ENCODE measurements at places on chromosomes 2 and 18.

GRCh38 chr2:136207030-136207623 is 89.2 kb upstream of the CXCR4 start:
- peak; percentile 18 for DNase-seq

DNA sequence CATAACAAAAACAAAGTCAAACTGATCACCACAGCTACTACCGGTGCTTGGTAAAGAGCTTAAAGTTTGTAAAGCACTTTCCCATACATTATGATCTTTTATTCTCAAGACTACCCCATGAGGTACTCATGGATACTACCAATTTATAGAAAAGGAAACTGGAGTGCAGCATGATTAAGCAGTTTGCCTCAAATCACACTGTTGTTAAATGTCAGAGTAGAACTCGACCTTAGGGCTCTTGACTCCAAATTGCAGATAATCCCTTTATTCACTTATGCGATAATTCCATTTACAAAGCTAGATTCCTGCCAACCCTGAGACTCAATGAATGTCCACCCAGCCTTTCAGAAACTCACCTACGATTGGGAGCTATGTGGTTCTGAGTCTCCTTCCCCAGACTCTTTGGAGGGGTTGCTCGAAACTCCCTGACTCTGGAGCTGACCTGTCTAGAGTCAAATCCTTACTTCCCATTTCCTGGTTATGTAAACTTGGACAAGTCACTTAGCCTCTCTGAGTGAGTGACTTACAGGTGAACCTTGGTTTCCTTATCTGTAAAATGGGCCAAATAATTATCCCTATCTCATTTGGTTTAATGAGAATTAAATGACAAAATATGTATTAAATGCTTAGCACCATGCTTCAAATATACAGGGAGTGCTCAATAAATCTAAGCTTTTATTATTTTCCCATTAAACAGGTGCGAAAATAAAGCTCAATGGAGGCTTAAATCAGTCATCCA is 47.4 kb downstream of the PSD4 start:
- DNase-seq, result no peak

GRCh38 chr18:4842751-4843150 is 354.3 kb downstream of the AKAIN1 start:
- DNase-seq, result no peak

GRCh38 chr2:148167241-148167766 is 146.4 kb downstream of the MBD5 start:
- no peak for DNase-seq

DNA sequence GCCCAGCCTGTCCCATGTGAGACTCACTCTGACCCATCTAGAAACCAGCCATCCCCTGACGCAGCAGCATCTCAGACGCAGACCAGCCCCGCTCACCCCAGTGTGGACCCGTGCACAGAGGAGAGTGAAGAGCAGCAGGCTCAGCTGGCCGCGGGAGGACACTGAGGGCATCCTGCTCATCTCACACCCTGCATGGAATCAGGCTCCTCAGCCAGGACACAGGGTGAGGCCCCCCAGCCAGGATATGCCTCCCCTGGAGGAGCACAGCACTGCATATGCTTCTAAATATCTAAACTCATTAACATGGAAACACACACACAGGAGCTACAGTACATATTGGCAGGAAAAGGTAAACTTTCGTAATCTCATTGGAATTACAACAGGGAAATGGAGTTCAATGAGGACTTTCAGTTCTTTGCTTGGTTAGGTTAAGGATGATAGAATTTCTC is 34.4 kb downstream of the NEMP2 start:
- no peak for DNase-seq

DNA sequence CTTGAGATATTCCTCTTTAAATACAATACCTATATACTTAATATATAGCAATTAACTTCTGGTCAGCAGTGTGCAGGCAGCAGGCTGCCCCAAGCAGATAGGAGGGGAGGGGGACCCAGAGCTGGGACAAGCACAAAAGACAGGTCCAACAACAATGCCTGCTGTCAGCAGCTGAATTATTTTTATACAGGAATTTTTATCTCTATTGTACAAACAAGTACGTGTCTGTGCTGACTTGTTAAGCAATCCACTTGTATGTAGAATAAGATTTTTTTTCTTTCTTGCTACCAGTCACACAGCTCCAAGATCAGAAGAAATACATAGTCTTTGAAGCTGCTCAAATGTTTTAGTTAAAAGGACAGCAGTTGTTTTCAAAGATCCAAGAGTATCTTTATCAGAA is 16.7 kb downstream of the BCL11A start:
- DNase-seq, result no peak

GRCh38 chr2:13508671-13509070 is 791.9 kb downstream of the TRIB2 start:
- DNase-seq, result no peak

Data from left ventricle myocardium inferior (tissue), 1 donor.